A172 (cell line): ENCODE measurements at places on chromosomes 3 and 15. TPM values are rescaled to one million over a fixed set of nuclear protein-coding genes. Genes with fewer than 3 reads are reported as not detected.

DNA sequence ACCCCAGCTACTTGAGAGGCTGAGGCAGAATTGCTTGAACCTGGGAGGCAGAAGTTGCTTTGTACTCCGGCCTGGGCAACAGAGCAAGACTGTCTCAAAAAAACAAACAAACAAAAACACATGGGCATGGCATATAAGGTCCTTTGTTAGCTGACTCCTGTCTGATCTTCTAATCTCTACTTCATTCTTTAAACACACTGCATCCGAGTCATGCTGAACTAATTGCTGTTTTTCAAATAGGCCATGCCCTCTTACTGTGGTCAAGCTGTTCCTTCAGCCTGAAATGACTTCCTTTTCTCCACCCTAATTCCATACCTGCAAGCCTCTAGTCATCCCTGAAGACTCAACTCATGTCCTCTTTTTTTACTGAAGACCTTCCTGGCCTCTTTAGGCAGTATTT is 22.3 kb upstream of the SLMAP start:
- DNase-seq = no peak

DNA sequence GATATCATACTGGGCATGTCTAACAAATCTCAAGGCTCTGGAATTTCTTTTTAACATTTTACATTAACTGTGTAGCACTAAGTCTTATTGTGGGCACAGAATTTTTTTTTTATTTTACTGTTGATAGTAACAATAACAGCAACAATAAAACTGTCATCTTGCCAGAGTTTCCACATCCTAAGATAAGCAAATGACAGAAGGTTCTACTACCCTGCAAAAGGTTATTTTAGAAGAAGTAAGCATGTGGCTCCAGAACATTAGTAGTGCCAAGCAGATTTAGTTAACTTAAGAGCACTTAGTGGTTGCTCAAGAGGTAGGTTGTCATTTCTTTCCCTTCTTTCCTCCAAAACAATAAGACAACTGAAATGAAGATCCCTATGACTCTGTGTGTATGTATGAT is 743.0 kb upstream of the CBLB start:
- DNase-seq = no peak

DNA sequence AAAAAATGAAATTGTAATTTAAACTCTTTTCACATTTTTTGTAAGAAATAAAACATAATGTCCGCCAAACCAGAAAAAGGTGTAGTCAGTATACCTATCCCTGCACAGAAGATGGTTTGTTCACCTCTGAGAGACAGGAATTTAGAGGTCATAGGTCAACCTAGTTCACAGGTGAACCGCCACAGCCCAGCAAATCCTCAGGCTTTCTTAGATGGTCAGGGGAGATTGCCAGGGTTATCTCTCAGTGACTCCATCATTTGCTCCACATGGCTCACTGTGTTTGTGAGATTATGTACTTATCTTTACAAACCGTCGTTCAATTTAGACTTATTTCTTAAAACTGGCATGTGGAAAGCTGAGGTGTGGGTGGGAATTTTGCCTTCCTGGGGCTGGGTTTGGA is 264.2 kb downstream of the GABRG3 start:
- DNase-seq = no peak

GRCh38 chr3:197027151-197027895 is 2.3 kb downstream of the MELTF start:
- DNase-seq = peak; percentile 33

Gene TCTA
- total RNA-seq = 45.8 and 58.0 TPM in 2 replicates

Gene ERC2
- total RNA-seq = 0.26 TPM in 1 of 2 replicates, not detected in the other

Gene NIT2
- total RNA-seq = 107 and 110 TPM in 2 replicates
